Muscle of leg (tissue), 16 donors: ENCODE measurements at places on chromosomes 3 and 15. TPM values are rescaled to one million over a fixed set of nuclear protein-coding genes. Genes with fewer than 3 reads are reported as not detected.

Gene CLDN16
- total RNA-seq = not detected

Gene KPNA4
- total RNA-seq = 33.6 TPM

Gene REC114
- not detected for total RNA-seq

Gene ACVR2B
- 17.6 TPM for total RNA-seq

Gene GALNT15
- 2.0 TPM for total RNA-seq

Gene P4HTM
- 17.2 TPM for total RNA-seq

Gene RHOV
- 0.13 TPM for total RNA-seq

Gene PDE8A
- 24.0 TPM for total RNA-seq

Gene RCCD1
- total RNA-seq = 12.0 TPM

- no peak overlapping the region for H3K27ac ChIP-seq
- H3K36me3 ChIP-seq = no peaks in the 10 kb centered on the region
- no peak overlapping the region for H3K4me3 ChIP-seq
These were observed 556.1 kb downstream of the SI start for GRCh38 chr3:164522073-164522763.

DNA sequence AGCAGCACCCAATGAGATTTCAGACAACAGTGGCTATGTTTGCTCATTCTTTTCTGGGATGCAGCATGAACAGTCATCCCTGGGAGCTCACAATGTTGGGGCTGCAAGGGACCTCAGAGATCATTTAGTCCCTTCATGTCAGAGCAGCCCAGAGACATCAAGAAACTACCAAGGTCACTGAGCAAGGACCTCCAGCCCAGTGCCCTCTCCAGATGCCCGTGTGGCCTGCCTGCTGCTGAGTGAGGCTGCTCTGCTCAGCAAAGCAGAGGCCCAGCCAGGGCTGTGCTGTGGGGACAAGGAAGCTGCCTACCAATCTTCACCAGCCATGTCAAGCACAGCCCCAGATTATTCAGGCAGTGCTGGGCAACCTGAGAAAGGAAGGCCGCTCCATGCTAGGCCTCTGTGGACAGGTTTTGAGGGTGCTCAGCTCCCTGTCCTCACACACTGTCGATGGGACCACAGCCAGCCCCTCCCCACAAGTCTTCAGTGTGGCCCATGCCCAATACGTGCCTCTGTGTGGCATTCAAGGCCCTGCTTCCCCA is 99.7 kb downstream of the DAPK2 start:
- H3K4me3 ChIP-seq = no peak overlapping the region
- DNase-seq = no peak
- peaks cover 12% of the 10 kb centered on the region for H3K4me1 ChIP-seq
- H3K27ac ChIP-seq = no peak overlapping the region

GRCh38 chr3:2680236-2680635 is 429.9 kb downstream of the IL5RA start:
- H3K27me3 ChIP-seq = no peaks in the 10 kb centered on the region
- no peaks in the 10 kb centered on the region for H3K36me3 ChIP-seq
- no peak overlapping the region for H3K27ac ChIP-seq
- no peaks in the 10 kb centered on the region for H3K4me1 ChIP-seq
- no peak for DNase-seq

- H3K27ac ChIP-seq = no peak overlapping the region
- no peaks in the 10 kb centered on the region for H3K27me3 ChIP-seq
- DNase-seq = no peak
- H3K4me3 ChIP-seq = no peak overlapping the region
These were observed 325.9 kb upstream of the TBL1XR1 start for GRCh38 chr3:177523067-177523675.

- H3K27ac ChIP-seq = no peak overlapping the region
- H3K36me3 ChIP-seq = peaks cover 2% of the 10 kb centered on the region
- H3K27me3 ChIP-seq = no peaks in the 10 kb centered on the region
These were observed 116.7 kb downstream of the DLG1 start for GRCh38 chr3:197181741-197182140.

DNA sequence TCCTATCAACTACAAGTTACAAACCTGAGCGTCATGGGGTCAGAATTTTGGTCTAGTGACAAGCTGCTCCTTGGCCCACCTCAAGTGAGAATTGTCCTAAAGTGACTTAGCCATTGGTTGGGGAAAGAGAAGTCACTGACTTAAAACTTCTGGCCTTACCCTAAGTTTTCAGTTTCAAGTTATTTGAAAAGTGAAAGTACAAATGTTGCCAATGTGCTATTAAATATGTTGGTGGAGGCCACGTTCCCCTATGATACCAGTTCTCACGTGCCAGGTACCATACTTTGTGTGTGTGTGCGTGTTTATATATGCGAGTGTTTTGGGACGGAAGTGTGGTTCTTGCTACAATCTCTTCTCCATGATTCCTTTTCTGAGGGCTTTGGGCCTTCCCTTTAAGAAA is 22.6 kb upstream of the RASGRP1 start:
- H3K27me3 ChIP-seq = no peaks in the 10 kb centered on the region
- H3K4me1 ChIP-seq = no peaks in the 10 kb centered on the region
- no peaks in the 10 kb centered on the region for H3K36me3 ChIP-seq
- no peak for DNase-seq

GRCh38 chr3:108642526-108642925 is 53.0 kb downstream of the DZIP3 start:
- H3K4me1 ChIP-seq = no peaks in the 10 kb centered on the region
- H3K4me3 ChIP-seq = no peak overlapping the region
- peaks cover 8% of the 10 kb centered on the region for H3K36me3 ChIP-seq

DNA sequence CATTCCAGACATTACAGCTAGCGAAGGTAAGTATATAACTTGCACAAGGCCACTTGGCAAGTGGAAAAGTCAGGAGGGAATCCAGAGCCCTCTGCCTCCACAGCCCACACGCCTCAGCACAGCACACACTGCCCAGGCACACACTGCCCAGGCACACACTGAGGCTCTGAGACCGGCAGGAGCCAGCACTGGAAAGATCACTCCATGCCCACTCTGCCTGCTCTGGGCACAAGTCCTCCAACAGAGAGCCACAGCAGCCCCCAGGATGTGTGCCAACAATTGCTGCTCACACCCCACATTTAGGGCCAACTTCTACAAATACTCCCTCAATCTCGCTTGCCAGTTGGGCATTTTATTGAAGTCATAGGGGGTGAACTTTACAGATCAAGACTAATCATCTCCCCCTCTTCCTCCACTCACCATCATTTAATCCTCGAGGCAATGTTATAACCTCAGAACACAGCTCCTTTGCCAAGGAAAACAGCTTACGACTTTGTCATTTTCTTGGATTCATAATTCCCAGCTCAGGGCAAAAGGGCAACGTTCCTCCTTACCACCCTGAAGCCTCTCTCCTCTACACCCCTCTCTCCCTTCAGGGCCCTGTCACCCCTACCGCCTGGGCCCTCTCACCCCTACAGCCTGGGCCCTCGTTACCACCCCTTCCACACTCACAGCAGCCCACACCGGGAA is 53.0 kb upstream of the TPM1 start:
- H3K4me1 ChIP-seq = no peaks in the 10 kb centered on the region
- peaks cover 4% of the 10 kb centered on the region for H3K27me3 ChIP-seq
- H3K4me3 ChIP-seq = no peak overlapping the region
- H3K27ac ChIP-seq = no peak overlapping the region

- H3K36me3 ChIP-seq = peaks cover 46% of the 10 kb centered on the region
- H3K4me1 ChIP-seq = peaks cover 14% of the 10 kb centered on the region
- H3K27ac ChIP-seq = no peak overlapping the region
- no peaks in the 10 kb centered on the region for H3K27me3 ChIP-seq
- no peak overlapping the region for H3K4me3 ChIP-seq
These were observed 2.9 kb downstream of the RBSN start for GRCh38 chr3:15096046-15096445.

- no peaks in the 10 kb centered on the region for H3K4me1 ChIP-seq
- no peak overlapping the region for H3K27ac ChIP-seq
- no peaks in the 10 kb centered on the region for H3K27me3 ChIP-seq
- H3K4me3 ChIP-seq = no peak overlapping the region
- DNase-seq = no peak
- no peaks in the 10 kb centered on the region for H3K36me3 ChIP-seq
These were observed 163.8 kb upstream of the CDIN1 start for GRCh38 chr15:36415643-36416042.

DNA sequence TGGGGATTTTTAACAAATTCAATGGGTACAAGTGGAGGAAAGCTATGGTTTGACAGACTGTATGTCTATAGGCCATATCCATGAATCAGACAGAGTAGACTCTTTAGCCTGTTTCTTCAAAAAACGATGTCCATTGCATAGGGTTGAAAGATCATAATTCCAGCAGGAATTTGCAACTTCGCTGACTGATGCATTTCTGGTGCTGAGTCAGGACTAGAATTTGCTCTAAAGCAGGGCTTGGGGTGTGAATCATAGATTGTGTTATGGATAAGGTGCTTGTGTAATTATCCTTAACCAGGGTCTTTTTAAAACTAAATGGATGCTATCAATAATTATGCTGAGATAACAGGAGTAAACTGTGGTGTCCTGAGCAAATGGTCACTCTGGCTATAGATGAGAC is 200.4 kb upstream of the TBC1D5 start:
- H3K4me3 ChIP-seq = no peak overlapping the region
- no peak overlapping the region for H3K27ac ChIP-seq
- no peak for DNase-seq
- no peaks in the 10 kb centered on the region for H3K27me3 ChIP-seq

DNA sequence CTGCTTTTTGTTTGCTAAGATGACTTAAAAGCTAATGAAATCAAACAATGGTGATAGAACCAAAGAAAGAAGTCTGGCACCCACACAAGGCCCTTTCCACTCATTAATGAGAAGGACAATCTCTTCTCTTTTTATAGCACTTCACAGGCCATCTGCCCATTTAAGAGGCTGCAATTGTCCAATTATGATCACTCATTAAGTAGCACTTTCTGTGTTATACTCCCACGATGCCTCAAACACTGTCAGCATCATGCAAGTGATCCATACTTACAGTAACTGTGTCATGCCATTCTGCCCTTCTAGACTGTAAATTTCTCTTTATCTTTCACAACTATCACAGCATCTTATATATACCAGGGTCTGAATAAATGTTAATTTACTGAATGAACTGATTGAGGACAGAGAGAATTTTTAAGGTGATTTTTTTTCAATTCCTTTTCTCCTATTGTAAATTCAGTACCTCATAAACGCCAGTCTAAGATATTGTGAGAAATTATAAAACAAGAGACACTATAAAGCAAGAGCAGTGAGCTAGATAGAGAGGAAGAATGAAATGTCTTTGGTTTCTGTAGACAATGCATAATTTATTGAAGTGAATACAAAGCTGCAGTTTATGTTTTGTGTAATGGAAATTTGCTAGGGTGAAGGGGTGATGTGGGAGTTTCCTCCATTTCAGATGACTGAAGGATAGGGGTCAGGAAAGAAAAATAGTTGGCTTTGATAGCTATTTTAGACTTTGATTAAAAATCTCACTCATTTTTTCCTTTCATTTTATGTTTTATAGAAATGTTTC is 17.3 kb downstream of the CD200 start:
- peak; percentile 38 for DNase-seq
- no peaks in the 10 kb centered on the region for H3K27me3 ChIP-seq
- peaks cover 15% of the 10 kb centered on the region for H3K36me3 ChIP-seq
- no peak overlapping the region for H3K4me3 ChIP-seq
- peak overlapping the region; percentile 30 for H3K27ac ChIP-seq

- no peak overlapping the region for H3K4me3 ChIP-seq
- peaks cover 33% of the 10 kb centered on the region for H3K4me1 ChIP-seq
- H3K27ac ChIP-seq = no peak overlapping the region
- H3K27me3 ChIP-seq = peaks cover 20% of the 10 kb centered on the region
These were observed 209.4 kb downstream of the RPLP1 start for GRCh38 chr15:69661871-69662644.

DNA sequence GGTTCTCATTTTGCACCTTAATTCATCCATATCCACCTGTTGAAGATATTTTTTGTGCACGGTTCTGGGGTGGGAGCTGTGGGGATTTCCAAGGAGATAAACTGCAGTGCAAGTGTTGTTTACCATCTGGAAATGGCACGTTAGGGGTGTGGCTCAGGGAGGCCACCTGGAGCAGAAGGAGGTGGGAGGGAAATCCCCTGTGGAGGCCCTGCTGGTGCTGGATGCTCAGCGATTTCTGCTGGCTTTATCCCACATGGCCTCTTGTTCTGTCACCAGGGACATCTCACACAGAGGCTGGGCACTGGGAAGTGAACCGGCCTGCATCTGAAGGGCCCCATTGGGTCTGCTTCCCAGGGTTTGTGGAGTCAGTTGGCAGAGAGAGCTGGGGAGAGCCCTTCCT is 24.3 kb downstream of the TRPM1 start:
- H3K4me3 ChIP-seq = no peak overlapping the region
- H3K27ac ChIP-seq = no peak overlapping the region
- no peaks in the 10 kb centered on the region for H3K4me1 ChIP-seq
- no peak for DNase-seq

DNA sequence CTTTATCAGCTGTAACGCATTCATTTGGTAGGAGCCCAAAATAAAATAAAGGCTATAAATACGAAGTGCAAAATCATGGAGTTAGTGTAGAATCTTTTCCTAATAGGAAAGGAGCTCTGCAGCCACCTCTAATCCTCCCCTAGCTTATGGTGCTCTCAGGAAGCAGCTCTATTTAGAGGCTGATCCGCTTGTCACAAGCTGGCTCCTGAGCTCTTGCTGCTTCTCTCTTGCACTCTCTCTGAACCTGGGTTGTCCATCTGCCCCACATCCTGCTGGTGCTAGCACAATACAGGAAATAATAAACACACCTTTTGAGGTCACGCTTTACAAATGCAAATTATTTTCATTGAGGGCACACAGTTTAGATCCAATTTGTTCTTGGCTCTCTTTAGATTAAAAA is 37.3 kb upstream of the BFSP2 start:
- no peaks in the 10 kb centered on the region for H3K4me1 ChIP-seq
- no peak overlapping the region for H3K27ac ChIP-seq
- no peak for DNase-seq
- no peaks in the 10 kb centered on the region for H3K27me3 ChIP-seq
- H3K4me3 ChIP-seq = no peak overlapping the region

- H3K4me1 ChIP-seq = no peaks in the 10 kb centered on the region
- no peak for DNase-seq
- no peak overlapping the region for H3K27ac ChIP-seq
- no peaks in the 10 kb centered on the region for H3K36me3 ChIP-seq
- no peaks in the 10 kb centered on the region for H3K27me3 ChIP-seq
- no peak overlapping the region for H3K4me3 ChIP-seq
These were observed 42.7 kb downstream of the METTL6 start for GRCh38 chr3:15384510-15385237.

GRCh38 chr3:107117922-107118536 is 259.2 kb upstream of the CCDC54 start:
- H3K27ac ChIP-seq = no peak overlapping the region
- no peak overlapping the region for H3K4me3 ChIP-seq
- H3K4me1 ChIP-seq = peaks cover 5% of the 10 kb centered on the region
- DNase-seq = peak; percentile 88
- no peaks in the 10 kb centered on the region for H3K27me3 ChIP-seq
